Spleen (tissue), 13 donors: ENCODE measurements at places on chromosomes 1 and 21.

DNA sequence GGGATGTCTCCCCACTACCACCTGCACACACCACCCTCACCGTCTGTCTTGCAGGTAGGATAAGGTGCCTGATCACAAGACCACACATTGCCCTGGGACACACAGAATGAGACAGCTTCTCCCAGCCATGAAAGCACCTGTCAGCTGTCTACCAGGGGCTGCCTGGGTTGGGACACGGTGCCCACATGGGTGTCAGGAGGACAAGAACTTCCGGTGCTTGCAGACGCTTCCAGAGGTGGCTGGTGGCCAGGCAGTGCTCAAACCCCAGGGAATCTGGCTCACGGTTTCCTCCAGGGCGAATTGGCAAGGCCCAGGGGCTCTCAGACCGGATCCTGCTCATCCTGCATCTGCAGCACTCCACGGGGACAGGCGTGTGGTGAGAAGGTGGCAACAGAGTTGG lies 182.6 kb upstream of the ARHGEF16 start:
- no peaks in the 10 kb centered on the region for H3K4me1 ChIP-seq
- no peaks in the 10 kb centered on the region for H3K27me3 ChIP-seq
- H3K4me3 ChIP-seq, result no peak overlapping the region
- H3K27ac ChIP-seq, result no peak overlapping the region
- no peaks in the 10 kb centered on the region for H3K36me3 ChIP-seq

GRCh38 chr1:116503546-116504307 lies 67.1 kb downstream of the CD58 start:
- no peaks in the 10 kb centered on the region for H3K36me3 ChIP-seq
- peak; percentile 88 for DNase-seq
- H3K4me1 ChIP-seq, result peaks cover 64% of the 10 kb centered on the region
- H3K27ac ChIP-seq, result peak overlapping the region; percentile 82

- no peaks in the 10 kb centered on the region for H3K27me3 ChIP-seq
- DNase-seq, result no peak
- no peaks in the 10 kb centered on the region for H3K36me3 ChIP-seq
- no peaks in the 10 kb centered on the region for H3K4me1 ChIP-seq
- H3K4me3 ChIP-seq, result no peak overlapping the region
These were observed 121.8 kb downstream of the HFM1 start for GRCh38 chr1:91282695-91283420.

GRCh38 chr1:181135437-181135731 lies 46.9 kb downstream of the IER5 start:
- no peak overlapping the region for H3K4me3 ChIP-seq
- DNase-seq, result no peak
- no peaks in the 10 kb centered on the region for H3K27me3 ChIP-seq
- H3K36me3 ChIP-seq, result no peaks in the 10 kb centered on the region
- H3K27ac ChIP-seq, result peak overlapping the region; percentile 81

- no peaks in the 10 kb centered on the region for H3K4me1 ChIP-seq
- no peak overlapping the region for H3K4me3 ChIP-seq
These were observed 2.2 kb upstream of the PDZK1IP1 start for GRCh38 chr1:47191940-47192457.

- H3K27me3 ChIP-seq, result no peaks in the 10 kb centered on the region
- peak overlapping the region; percentile 50 for H3K4me3 ChIP-seq
- peaks cover 20% of the 10 kb centered on the region for H3K4me1 ChIP-seq
- peaks cover 16% of the 10 kb centered on the region for H3K36me3 ChIP-seq
- DNase-seq, result no peak
These were observed 594 bp upstream of the EXO5 start for GRCh38 chr1:40507973-40508372.

GRCh38 chr1:55061706-55062321 lies 22.5 kb downstream of the PCSK9 start:
- H3K27me3 ChIP-seq, result no peaks in the 10 kb centered on the region
- no peaks in the 10 kb centered on the region for H3K4me1 ChIP-seq
- H3K36me3 ChIP-seq, result peaks cover 13% of the 10 kb centered on the region
- H3K4me3 ChIP-seq, result no peak overlapping the region
- H3K27ac ChIP-seq, result no peak overlapping the region

- H3K27ac ChIP-seq, result no peak overlapping the region
- no peaks in the 10 kb centered on the region for H3K36me3 ChIP-seq
- no peaks in the 10 kb centered on the region for H3K4me1 ChIP-seq
- no peaks in the 10 kb centered on the region for H3K27me3 ChIP-seq
- H3K4me3 ChIP-seq, result no peak overlapping the region
These were observed 172.0 kb upstream of the KIAA0040 start for GRCh38 chr1:175364424-175365076.

- H3K27me3 ChIP-seq, result no peaks in the 10 kb centered on the region
- H3K4me1 ChIP-seq, result no peaks in the 10 kb centered on the region
- H3K4me3 ChIP-seq, result no peak overlapping the region
- DNase-seq, result no peak
- H3K36me3 ChIP-seq, result no peaks in the 10 kb centered on the region
These were observed 47.1 kb downstream of the ZNF697 start for GRCh38 chr1:119600976-119601375.
